ENCODE measurements at places on chromosomes 13 and 19.

GRCh38 chr13:77033717-77034302 lies 6.9 kb upstream of the FBXL3 start:
- no peak for DNase-seq

GRCh38 chr13:108961542-108962125 lies 332.2 kb downstream of the MYO16 start:
- DNase-seq = peak; percentile 85

DNA sequence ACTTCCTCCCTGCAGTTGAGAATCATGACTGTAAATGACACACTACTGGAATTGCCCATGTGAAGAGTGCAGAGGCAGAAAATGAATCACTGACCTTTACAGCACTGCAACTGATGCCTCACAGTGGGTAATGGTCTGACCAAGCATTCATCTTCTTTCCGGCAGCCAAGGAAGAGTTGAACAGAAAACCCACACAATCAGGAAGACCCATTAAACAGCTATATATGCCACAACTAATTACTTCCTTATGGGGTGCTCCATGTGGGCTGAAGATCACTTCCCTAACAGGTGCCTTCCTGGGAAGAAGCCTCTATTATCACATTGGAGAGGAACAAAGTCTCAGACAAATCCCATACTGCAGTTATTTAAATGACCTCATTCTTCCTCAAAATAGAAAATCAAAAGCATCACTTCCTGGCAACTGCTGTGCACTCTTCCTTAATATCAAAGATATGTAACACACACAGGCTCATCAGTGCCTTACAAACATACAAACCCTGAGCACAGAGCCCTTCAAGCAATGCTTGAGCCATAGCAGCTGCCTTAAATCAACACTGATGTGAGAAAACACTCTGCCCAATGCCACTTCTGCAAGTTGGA lies 45.8 kb downstream of the RUBCNL start:
- no peak for DNase-seq

- DNase-seq = no peak
Measured at GRCh38 chr13:29105779-29106178, 285.6 kb downstream of the MTUS2 start.

- no peak for DNase-seq
Measured at GRCh38 chr19:18839465-18840287, 7.9 kb downstream of the UPF1 start.

DNA sequence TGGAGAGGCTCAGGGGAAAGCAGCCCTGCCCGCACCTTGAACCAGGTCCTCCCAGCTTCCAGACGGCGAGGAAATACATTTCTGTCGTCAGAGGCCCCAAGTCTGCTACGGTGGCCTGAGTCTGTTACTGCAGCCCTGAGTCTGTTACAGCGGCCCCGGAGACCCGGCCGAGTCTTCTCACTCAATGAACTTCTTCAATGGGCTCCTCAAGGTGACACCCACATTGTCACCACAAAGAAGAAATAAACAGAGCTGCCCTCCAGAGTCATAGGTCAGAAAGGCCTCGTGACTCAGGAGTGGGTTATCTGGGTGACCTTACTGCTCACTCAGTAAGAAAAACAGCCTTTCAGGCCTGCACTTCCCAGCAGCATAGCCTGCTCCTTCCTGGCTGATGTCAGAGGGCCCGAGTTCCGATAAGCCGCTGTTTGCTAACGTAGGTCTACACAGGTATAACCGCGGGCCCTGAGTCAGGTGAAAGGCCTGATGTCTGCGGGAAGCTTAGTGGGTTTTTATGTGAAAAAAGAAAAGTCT lies 66.9 kb upstream of the TM9SF2 start:
- DNase-seq = no peak

DNA sequence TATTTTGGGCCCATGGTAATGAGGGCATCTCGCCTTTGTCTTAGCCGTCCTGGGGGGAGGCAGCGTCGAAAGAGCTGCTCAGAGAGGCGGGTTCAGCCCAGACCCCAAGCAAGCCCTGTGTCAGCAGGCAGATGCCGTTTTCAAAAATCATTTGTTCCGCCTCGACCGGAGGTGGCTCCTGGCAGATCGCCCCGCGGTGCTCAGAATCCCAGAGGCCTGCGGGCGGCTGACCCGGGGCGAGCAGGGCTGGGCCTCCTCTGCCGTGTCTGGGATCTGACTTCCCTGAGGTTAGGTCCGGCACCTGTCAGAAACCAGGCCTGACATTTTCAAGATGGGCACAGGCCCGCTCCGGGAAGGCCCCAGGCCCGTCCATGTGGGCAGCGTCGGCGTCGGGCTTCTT lies 36.1 kb downstream of the CRTC1 start:
- DNase-seq = no peak

DNA sequence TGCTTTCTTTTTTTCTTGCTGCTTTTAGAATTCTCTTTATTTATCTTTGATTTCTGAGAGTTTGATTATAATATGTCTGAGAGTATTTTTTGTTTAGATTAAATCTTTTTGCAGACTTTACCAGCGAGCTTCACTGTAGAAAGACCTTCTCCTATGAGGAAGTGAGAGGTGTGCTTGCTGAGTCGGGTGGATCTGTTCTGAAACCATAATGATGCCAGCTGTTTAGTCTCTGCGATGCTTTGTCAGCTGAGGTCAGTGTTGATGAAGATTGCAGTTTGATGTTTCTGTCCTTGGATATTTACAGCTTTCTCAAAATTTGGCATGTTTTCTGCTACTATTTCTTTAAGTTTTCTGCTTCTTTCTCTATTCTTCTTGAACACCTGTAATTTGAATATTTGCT lies 309.1 kb upstream of the SLITRK6 start:
- DNase-seq = no peak

- no peak for DNase-seq
Measured at GRCh38 chr13:80529734-80530133, 188.8 kb upstream of the SPRY2 start.

- no peak for DNase-seq
Measured at GRCh38 chr13:45468635-45469034, 3.9 kb downstream of the COG3 start.

DNA sequence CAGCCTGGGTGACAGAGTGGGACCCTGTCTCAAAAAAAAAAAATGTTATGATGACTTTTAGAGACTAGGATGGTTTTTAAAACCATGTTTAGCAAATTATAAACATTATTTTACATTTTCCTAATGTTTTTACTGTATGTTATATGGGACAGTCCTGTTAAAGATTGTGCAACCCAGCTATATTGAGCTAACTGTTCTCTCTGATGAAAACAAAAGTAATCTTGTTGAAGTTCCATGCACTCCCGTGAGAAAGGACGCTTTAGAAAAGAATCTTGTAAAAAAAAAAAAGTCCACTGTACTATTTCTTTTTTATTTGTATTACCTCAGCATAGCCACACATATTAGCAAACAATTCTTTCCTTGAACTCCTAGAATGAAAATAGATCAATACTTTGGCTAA lies 451.2 kb downstream of the DCT start:
- DNase-seq = peak; percentile 44

- no peak for DNase-seq
Measured at GRCh38 chr19:21850656-21851255, 14.8 kb upstream of the ZNF43 start.

- DNase-seq = no peak
Measured at GRCh38 chr13:89375839-89376238, 1704.7 kb downstream of the SLITRK5 start.

DNA sequence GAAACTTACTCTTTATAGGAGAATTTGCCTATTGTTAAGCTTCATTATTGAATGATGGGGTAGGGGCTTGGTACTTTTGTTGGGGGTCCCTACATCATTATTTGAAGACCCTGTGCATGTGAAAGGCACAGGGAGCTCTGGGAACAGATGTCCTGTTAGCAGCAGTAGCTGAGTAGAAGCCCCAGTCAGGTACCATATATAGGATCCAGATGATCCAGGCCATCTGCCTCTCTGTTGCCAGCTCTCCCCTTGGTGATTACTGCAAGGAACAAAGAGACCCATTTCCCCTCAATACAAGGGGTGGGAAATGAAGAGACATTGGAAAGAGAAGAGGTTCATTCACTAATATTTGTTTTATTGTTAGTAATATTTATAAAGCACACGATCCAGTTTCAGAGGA lies 4.4 kb upstream of the MTMR6 start:
- DNase-seq = no peak

GRCh38 chr19:10682397-10683063 lies 18.7 kb upstream of the QTRT1 start:
- DNase-seq = no peak

- no peak for DNase-seq
Measured at GRCh38 chr13:86856991-86857390, 814.2 kb upstream of the SLITRK5 start.

- no peak for DNase-seq
Measured at GRCh38 chr19:28322491-28322890, 890.5 kb downstream of the UQCRFS1 start.

DNA sequence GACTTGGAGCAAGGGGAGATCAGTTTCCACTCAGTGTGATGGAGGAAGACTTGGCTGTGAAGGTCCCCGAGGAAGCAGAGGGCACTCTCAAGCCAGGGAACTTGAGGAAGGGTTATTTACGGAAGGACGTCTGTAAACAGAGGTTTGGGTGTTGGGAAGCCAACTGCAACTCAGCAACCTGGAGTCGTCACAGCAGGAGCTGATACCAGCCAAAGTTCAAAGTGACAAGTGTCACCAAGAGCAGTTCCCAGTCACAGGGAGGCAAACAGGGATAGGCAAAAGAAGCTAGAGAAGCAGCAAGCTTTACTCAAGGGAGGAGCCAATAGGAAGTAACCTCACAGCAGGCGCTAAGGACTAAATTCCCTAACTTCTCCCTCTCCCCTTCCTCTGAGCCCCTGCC lies 205.5 kb downstream of the EFNB2 start:
- no peak for DNase-seq

- no peak for DNase-seq
Measured at GRCh38 chr19:18284712-18285360, 3.4 kb upstream of the JUND start.

GRCh38 chr19:12783849-12784393 lies 7.4 kb upstream of the JUNB start:
- DNase-seq = peak; percentile 45
